ENCODE measurements at places on chromosomes 3 and 15.

GRCh38 chr3:196559826-196560225, 8.5 kb downstream of the WDR53 start:
- no peak for DNase-seq

DNA sequence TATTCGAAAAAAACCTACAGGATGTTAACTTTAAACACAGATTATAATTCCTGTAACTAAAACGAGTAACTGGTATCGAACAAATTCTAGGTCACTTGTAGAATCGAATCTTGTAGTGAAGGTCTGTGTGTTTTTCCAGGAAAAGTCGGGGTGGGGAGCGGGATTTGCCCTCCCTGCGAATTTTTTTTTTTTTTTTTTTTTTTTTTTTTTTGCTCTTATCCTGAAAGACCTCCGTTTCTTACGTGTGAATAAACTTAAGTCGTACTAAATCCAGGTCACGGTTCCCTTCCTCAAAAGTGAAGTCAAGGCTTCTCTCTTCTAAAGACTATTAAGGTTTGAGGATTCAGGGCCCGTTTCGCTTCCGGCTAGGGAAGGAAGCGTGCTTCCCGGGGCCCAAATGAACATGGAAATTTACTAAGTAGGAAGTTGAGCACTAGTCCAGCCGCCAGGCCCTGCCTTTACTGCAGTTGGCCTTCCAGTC, 770 bp downstream of the TBC1D5 start:
- DNase-seq: no peak

DNA sequence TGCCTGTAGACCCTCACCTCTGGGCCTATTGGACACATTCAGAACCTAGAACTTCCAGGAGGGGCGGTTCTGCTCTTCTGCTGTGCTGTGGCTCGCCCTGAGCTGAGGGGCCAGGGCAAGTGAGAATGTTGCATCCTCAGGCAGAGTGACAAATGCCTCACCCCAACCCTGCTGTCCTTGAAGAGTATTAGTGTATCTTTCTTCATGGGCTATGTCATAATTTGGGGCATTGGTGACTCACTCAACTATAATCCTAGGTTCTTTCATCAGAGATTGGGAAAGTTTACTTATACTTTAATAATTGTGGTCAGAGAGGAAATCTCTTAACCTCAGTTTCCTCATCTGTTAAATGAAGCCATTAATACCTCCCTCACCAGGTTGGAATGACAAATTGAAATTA, 143.8 kb downstream of the SV2B start:
- no peak for DNase-seq

GRCh38 chr15:73899197-73900094, 26.1 kb downstream of the TBC1D21 start:
- no peak for DNase-seq

DNA sequence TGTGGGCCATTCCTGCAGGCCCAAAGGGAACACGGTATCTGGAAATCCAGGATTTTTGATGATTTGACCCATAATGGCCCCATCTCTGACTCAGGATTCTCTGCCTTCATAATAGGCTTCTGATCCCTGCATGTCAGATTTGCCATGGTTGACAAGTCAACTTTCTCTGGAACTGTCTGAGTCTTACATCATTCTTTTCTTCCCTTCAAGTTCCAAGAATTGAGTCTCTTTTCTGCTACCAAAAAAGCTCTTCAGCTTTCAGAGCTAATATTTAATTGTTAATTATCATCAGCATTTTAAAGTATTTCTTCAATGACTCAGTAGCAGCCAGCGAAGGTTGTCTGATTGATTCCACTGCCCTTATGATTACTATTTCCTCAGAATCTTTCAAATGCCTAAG, 244.4 kb upstream of the COL8A1 start:
- no peak for DNase-seq

DNA sequence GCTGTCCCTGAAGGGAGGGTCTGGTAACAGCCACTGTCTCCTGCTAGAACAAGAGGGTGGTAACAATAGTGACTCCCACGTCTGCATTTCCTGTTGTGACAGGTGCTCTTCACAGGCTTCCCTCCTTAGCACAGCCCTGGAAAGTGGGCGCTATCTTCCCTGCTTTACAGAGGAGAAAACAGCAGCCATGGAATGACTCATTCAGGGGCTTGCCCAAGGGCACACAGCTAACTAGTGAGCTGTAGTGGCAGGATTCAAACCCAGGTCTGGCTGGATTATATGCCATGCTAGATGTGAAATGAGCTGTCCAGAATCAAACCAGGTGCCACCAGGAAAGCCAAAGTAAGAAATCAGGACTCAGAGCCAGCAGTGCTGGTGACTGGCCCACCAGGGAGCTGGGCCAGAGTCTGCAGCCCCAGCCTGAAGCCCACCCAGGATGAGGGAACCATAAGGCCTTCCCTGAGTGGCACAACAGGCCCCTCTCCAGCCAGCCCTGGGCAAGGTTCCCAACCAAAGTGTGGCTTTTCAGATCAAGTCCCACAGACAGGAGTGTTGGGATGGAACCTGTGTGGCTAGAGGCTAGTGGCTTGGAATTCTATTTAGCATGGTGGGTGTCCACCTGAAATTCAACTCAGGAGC, 102.4 kb downstream of the ETFA start:
- DNase-seq: no peak

DNA sequence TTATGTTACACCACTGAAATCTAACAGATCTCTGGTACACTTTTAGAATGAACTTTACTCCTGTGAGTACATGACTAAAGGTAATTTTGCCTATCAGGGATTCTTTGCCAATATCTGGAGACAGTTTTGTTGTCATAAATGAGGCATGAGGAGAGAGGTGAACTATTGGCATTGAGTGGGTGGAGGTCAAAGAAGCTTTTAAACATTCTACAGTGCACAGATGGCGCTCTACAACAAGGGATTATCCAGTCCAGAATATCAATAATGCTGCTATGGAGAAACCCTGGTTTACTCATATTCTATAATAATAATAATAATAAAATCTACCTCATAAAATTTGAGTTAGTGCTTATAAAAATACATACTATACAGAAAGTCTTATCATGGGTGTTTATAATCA, 702.3 kb downstream of the SI start:
- DNase-seq: no peak

GRCh38 chr15:88894819-88895767, at the start of gene HAPLN3:
HAPLN3 (minus strand) TSS chr15:88895544; CDS start chr15:88887298, 8,246 bp downstream.
- DNase-seq: no peak

- no peak for DNase-seq
Measured at GRCh38 chr3:9497821-9498565, 55.6 kb downstream of the LHFPL4 start.

- no peak for DNase-seq
Measured at GRCh38 chr3:23865595-23866396, 51.0 kb downstream of the NKIRAS1 start.

DNA sequence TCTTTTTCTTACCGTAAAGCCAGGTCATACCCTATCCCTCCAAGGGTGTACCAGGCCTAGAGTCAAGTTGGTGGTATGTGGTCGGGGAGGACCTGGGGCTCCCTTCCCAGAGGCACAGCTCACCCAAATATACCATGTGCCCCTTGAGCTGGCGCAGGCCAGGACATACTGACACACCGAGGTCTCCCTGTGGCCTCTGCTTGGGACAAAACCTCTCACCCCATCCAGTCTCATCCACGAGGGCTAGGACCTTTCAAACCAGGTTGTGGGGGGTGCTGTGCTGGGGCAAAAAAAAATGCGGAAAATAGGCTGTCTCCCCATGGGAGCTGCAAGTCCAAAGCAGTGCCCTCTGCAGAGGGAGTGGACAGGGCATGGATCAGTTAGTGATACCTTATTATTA, 22.8 kb downstream of the PTH1R start:
- DNase-seq: no peak

DNA sequence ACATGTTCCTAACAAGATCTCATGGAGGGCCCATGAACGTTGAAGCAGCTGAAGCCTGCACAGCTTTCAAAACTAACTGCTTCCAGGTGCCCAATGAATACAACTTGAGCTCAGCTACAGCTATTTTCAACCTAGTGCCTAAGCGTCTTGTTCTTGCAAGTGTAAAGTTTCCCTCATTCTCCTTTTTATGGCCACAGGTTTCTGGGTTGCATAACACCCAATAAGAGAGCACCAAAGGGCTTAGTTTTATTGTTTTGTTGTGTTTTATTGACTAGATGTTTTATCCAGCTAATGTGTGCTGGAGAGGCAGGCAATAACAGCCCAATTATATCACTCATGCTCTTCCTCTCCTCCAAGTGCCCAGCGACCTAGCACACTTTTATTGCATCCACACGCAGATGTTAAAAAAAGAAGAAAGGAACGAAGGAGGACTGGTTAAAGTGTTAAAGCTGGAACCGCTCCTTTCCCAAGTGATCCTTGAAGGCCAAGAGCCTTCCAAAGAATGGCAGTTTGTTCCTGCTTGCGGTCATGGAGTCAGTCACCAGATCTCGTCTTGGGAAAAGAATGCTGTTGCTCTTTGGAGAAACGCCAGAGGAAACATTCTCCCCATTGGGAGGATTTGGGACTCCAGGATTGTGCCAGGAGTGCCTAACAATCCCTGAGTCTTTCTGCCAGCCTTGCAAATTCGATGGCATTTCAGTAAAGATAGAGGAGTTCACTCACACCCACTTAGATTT, 156.9 kb downstream of the MEX3B start:
- DNase-seq: no peak

DNA sequence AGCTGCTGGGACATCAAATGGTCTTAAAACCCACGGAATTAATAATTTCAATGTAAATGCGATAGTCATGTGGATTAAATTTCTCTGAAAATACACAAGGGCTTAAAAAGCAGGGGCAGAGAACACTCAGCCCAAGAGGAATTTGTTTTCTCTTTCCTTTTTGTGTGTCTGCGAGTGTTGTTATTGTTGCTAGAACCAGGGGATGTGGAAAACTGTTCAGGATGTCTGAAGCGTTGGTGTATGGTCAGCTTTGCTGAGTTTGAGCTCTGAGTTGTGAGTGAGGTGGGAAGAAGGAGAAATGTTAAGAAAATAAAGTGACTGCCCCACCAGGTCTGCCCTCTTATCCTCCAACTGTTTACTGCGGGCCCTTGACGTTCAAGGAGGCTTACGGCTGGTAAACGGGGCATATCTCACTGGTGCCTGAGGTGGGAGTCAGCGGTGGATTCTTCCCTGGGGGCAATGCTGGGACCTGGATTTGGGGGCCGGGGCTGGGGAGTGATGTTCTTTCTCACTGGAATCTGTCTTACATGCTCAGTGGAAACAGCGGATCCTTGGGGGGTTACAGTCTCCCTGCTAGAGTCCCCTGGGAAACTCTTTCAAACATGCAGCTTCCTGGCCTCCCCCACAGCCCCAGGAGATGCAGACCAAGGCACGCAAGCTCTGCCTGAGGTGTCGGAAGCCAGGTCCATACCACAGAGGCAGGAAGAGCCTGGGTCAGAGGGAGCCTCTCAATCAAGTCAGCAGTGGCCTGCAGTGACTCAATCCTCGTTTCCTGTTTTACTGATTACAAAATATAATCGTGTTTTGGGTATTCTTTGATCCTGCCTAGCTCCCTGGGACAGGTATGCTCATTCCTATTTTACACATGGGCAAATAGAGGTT, 41.8 kb downstream of the ITGA11 start:
- no peak for DNase-seq

DNA sequence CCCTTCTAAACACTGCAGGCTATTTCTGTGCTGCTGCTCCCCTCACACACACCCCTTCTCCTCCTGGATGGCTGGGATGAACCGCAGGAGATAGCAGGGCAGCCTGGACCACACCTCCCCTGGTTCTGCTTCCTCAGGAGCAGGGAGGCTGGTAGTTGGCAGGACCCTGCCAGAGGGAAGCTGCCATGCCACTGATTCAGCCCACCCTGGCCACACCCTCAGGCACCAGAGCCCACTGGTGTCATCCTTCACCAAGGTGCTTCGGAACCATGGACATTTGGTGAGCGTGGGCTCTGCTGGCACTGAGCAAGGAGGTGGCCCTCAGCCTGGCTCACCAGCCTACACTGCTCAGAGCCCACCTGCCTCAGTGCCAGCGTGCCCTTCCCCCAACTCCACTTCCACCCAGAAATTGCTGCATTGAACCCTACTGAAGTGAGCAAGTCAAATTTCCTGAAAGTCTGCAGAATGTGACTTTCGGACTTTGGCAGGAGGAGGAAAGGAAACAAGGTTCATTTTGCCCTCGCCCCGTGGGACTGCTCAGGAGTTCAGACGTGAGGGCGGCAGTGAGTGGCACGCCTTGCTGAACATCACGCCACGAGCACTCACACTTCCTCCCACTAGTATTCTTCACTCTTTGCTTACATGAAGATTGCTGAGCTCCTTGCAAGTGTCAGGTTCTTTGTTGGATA, 26.3 kb downstream of the BMF start:
- DNase-seq: no peak

- peak; percentile 69 for DNase-seq
Measured at GRCh38 chr3:151226088-151226563, 23.1 kb upstream of the GPR171 start.

GRCh38 chr15:37095770-37096557, 4.4 kb downstream of the MEIS2 start:
- DNase-seq: no peak

- no peak for DNase-seq
Measured at GRCh38 chr15:101051291-101052030, 132.3 kb downstream of the LRRK1 start.

- DNase-seq: no peak
Measured at GRCh38 chr15:78691167-78691850, 50.3 kb upstream of the CHRNB4 start.

DNA sequence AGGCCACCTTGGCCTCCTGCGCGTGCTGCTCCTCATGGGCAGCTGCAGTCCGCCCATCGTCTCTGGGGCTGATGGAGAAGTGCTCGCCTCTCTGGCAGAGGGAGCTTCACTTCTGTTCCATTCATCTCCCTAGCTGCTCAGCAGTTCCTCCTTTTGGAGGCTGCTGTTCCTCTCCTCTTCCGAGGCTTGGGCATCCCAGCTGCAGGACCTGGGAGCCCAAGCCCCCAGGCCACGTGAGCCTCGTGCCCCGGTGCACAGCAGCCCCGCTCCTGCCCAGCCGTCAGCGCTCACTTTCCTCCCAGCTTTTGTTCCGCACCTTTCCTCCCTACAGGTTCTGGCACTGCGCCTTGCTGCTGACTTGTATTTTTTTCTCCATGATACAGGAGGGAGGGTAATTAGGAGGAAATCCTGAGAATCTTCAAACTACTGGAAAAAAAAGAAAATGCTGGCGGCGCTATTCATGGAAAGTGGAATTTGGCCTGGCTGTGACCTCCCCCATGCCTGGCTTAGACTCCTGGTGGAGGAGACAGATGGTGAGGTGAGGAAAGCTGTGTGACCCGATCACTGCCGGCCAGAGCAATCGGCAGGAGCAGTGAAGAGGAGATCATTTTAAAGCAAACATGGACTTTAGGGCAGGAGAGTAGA, 210.1 kb downstream of the CHST2 start:
- no peak for DNase-seq

- no peak for DNase-seq
Measured at GRCh38 chr3:22795917-22796316, 407.2 kb upstream of the UBE2E2 start.

DNA sequence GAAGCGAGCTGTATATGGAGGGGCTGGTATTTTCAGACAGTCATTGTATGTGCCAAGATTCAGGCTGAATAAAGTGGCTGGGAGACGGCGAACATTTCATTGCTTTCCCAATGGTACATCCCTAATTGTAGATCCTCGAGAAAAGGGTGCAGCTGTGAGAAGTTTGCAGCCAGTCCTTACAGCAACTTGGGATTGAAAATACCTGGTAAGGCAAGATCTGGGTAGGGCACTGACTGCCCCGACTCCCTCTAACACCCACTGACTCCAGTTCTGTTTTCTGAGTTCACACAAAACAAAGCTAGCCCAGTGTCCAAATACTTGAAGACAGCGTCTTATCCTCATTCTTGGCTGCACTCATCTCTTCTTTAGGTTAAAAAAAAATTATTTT, 63.7 kb downstream of the EDEM1 start:
- DNase-seq: no peak

Data from COR-L47 (cell line).